Immature natural killer cell (primary cell): ENCODE measurements at places on chromosomes 5 and 9.

- DNase-seq, result no peak
Observed at GRCh38 chr9:121115466-121115865, 40.7 kb downstream of the CNTRL start.

- DNase-seq, result no peak
Observed at GRCh38 chr5:13212886-13213285, 731.6 kb downstream of the DNAH5 start.

DNA sequence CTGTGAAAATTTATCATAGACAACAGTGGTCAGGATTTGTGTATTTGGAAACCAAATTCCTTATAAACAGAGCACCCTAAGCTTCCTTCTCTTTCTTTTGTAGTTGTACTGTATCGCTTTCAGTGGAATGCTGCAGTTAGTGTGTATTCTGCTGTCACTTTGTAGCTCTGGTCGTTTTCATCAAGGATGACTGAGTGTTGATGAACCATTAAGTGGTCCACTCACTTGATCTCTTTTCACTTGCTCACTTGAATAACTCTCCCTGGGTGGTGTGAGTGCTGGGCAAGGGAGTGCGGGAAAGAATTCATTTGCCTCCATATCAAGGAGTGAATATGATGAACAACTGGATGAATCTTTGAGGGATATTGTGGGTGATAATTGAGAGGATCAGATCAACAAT, 1225.7 kb upstream of the WWC1 start:
- DNase-seq, result no peak

- DNase-seq, result peak; percentile 59
Observed at GRCh38 chr5:132065351-132065937, 5.0 kb downstream of the IL3 start.

- DNase-seq, result no peak
Observed at GRCh38 chr9:113302792-113303418, at the start of gene RNF183. Gene RNF183, minus strand, starts transcription at chr9:113303376. Its CDS starts 5,192 bp downstream, at chr9:113298184.

DNA sequence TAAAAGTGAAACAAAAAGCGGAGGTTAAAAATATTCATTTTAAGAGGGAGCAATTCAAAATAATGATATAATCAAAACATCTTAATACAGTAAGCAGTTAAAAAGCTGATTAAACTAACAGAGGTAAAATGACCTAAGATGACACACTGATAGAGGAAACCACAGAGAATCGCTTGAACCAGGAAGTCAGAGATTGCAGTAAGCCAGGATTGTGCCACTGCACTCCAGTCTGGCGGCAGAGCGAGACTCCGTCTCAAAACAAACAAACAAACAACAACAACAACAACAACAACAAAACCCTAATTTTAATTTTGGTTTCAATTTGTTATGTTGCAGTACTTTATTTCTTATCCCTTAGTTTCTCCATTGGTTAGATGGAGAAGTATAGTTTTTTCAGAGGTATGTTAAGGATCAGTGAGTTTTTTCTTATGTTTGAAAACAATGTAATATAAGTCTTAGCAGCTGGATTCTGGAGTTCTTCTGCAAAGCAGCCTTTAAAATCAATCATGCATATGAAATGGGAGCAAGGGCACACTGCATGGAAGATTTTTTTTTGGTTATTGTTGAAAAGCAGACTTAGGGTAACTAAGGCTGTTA, 58.5 kb downstream of the MLANA start:
- DNase-seq, result peak; percentile 28

- DNase-seq, result peak; percentile 23
Observed at GRCh38 chr9:113695901-113696300, 180.2 kb upstream of the ZNF618 start.

GRCh38 chr5:32323741-32324140, 11.0 kb upstream of the MTMR12 start:
- no peak for DNase-seq

DNA sequence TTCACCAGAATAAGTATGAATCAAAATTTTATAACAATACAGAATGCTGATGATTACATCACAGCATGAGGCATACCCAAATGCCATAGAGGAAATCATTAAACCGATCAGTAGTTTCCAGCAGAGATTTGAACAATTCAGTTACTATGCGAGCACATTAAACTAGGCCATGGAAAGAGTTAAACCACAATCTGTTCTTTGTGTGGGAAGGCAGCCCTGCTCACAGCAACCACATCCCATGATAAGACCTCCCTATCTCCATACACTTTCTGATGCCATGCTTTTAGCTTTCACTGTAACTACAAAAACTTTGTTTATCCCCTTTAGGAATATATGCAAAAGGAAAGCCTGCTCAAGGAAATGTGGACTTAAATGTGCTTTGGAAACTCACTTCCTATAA, 4.5 kb downstream of the NFIB start:
- no peak for DNase-seq

DNA sequence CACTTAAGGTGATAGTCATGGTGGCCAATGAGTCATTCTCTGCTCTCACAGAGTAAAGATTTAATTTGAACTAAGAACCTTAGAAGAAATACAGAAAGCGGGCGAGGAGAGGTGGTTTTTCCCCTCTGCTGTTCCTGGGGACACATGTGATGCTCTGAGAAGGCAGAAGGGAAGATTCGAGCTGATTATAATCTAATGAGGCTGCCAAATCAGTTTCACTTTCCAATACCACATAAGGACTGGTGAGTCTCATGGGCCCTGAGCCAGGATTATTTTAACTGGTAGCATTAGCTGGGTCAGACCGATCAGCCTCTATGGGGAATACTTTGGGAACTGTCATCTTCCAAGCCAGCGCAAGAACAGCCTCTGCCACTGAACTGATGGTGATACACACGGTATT, 116.5 kb downstream of the SLC1A3 start:
- no peak for DNase-seq

DNA sequence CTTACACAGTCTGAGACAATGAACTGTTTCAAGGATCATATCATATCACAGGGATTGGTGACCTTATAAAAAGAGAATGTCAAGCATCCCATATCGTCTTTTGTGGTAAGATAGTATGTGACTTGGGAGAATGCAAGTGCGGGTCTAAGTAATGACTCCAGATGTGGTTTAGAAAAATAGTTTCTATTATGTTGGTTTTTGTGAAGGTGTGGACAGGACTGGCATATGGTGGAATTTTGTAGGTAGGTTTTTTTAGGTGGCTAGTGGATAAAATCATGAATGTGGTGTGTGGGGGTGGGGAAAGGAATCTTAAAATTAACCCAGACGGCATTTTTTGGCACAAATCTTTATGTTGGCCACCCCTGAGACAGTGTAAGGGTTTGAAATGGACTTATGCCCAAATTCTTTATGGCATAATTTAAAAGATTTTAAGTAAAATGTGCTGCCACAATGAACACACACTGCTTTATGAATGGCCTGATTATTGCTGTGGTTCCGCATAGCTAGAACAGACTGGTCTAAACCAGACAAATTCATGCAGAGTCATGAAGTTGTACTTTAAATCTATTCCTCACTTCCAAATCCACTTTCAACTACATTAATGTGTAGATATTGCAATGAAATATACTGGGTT, 204.8 kb upstream of the HAPLN1 start:
- no peak for DNase-seq

GRCh38 chr9:362561-363273, 148.1 kb downstream of the DOCK8 start:
- DNase-seq, result no peak

GRCh38 chr5:139360384-139360783, 18.7 kb downstream of the PAIP2 start:
- no peak for DNase-seq

GRCh38 chr5:148909040-148909439, 82.6 kb downstream of the ADRB2 start:
- DNase-seq, result no peak

GRCh38 chr5:27221410-27221809, 183.0 kb upstream of the CDH9 start:
- no peak for DNase-seq

DNA sequence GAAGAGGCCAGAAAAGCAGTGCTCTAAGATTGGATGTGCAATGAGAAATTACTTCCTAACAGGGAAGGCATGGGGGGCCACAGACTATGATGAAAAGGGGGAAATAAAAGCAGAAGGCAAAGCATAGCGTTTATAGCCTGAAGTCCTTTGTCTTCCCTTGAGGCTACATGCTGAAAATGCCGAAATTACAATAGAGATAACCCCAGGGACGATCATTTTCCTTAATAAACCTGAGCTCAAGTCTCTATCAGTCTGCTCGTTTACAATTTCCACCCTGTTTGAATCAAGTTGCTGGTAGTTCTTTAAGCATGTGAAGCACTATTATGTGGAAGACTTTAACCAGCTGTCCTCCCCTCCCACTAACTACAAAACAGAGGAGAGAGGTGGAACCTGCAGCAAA, 60.4 kb downstream of the FREM1 start:
- DNase-seq, result no peak

- DNase-seq, result no peak
Observed at GRCh38 chr9:118985851-118986250, 383.4 kb downstream of the BRINP1 start.

DNA sequence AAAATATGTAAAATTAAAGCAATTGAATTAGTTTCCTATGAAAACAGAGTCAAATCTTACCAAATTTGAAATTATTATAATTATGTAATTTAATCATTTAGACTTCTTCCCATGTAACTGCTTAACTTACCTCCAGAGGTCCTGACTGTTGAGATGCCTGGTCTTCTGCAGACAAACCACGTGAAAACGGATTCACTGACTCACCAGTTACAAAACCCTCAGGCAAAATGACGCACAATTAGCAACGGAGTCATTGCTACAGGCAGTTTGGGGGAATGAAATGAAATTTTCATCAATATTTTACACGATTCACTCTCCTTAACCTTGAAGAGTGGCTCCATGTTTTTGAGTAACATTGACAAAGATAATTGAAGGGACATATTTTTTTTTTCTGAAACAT, 460.8 kb downstream of the MTRR start:
- DNase-seq, result no peak

- DNase-seq, result no peak
Observed at GRCh38 chr9:21392270-21392669, 7.1 kb upstream of the IFNA2 start.

DNA sequence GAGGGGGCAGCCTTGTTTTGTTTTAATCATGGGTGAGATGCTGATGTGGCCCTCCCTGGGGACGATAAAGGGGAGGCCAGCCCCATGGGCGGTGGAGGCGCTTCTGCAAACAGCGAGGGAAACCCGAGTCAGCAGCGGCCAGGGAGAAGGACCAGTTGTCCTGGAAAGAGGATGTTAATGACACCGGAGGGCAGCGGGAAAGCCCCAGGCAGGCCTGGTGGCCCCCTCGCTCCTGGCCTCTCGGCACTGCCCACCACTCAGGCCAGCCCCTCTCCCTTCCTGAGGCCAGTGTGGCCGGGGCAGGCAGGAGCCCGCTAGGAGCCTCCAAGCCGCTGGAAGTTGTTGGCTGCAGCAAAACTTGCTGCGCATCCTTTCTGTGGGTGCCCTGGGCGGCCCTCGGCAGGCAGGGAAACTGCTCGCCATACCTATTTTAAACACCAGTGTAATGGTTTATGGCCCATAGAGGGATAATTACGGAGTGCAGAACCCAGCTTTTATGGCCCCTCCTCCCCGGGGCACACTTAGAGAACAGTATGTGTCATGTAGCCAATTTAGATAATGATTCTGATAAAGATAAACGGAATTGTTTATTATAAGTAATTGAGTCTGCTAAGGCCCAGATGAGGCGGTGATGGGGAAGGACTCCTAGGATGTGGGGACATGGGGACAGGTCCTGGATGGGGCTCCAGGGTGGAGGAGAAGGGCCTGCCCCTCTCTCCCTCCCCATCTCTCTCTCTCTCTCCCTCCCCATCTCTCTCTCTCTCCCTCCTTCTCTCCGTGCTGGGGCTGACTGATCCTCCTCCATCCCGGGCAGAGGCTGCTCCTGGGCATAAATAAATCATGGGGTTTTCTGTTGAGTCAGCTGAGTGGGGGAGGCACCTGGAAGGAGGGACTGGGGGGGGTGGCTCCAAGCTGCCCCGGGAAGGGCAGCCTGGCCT, 36.9 kb downstream of the LMX1B start:
- DNase-seq, result no peak

DNA sequence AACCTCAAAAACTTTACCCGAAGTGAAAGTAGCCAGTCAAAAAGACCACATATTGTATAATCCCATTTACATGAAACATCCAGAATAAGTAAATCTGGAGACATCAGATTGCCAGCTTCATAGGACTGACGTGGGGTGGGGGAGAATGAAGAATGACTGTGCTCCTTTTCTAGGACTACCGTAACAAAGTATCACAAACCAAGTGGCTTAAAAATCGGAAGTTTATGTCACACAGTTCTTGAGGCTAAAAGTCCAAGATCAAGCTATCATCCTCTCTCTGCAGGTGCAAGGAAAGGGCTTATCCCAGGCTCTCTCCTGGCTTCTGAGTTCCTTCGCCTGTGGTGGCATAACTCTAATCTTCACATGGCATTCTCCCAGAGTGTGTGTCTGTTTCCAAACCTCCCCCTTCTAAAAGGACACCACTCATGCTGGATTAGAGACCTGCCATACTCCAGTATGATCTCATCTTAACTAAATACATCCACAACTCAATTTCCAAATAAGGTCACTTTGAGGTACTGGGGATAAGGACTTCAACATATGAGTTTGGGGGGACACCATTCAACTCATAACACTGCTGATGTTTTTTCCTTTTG, 25.5 kb downstream of the ADAM19 start:
- no peak for DNase-seq

GRCh38 chr5:113246361-113246870, 188.4 kb downstream of the TSSK1B start:
- DNase-seq, result no peak

DNA sequence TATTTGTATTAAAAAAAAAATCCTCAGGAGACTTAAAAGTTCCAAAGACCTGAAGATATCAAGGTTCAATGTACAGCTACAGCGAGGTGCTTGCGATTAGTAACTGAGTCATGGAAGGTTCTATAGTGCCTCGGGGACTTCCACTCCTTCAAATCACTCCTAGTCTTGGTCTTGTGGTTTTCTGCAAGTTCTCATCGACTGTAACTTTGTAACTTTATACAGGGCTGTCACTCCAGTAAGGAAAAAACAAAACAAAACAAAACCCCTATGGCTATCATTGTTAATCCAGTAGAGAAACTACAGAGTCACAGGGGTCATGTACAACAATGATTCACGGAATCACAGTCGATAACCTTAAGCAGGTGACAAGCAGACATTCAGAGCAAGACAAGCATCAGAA, 39.8 kb upstream of the SELENOP start:
- DNase-seq, result no peak

- DNase-seq, result no peak
Observed at GRCh38 chr9:125878164-125878631, 131.0 kb downstream of the PBX3 start.

DNA sequence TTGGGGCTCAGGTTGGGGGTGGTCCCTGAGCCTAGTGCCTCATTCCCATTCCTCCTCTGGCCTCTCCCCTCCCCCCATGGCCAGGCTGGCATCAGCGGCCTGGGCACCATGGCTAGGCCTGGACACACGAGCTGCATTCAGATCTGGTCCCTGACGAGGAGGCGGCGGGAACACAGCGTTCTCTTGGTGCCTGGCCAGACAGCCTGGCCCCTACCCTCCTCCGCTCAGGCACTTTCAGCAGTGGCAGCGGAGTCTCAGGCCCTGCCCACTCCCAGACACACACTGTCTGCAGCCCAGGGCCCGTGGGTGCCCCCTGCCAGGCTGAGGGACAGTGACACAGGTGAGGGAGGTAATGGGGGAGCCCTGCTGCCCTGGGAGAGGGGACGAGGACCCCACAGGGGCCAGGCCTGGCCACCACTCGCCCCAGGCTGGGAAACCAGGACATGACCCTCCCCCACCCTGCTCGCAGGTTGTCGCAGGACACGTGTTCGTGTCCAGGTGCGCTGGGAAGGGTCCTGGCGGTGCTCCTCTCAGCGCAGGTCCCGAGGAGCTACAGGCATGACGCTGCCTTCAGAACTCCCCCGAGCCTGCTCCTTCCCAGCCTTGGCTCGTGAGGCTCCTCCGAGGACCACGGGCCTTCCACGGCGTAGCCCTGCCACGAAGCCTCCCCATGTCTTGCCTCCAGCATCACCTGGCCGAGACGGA, 19.9 kb upstream of the UBAC1 start:
- DNase-seq, result no peak
